ENCODE measurements at places on chromosomes 5 and 9. TPM values are rescaled to one million over a fixed set of nuclear protein-coding genes. Genes with fewer than 3 reads are reported as not detected.

GRCh38 chr9:12884736-12885395, 110.0 kb downstream of the LURAP1L start:
- peak; percentile 57 for DNase-seq

GRCh38 chr9:110769667-110770066, 101.1 kb downstream of the MUSK start:
- no peak for DNase-seq

DNA sequence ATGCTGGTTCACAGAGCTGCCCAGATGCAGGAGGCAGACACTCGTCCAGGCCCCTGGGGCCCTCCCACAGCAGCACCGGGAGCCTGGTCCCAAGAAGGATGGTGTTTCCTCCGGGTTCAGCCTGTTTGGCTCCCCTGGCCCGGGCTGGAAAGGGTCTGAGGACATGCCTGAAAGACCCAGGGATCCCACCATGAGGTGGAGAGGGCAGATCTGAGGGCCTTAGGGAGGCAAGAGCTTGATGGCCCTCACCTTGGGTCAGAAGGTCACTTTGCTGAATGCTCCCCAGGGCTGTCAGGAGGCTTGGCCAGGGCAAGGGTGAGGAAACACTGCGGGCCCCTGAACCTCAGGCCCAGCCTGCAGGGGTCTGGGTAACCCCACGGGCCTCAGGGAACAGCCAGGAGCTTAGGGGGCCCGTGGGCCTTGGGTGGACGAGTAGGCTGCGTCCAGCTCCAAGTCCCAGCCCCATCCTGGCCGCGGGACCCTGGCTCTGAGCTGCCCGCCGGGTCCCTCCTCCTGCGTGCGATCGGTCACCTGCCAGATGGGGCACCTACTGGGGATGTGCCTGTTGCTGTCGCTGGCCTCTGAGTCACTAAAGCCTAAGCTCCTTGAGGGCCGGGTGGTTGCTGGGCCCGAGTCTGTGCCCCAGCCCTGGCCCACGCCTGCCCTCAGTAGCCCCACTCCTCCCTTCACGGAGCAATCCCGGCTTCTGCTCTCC, 106.2 kb downstream of the ZNF354C start:
- peak; percentile 23 for DNase-seq

Gene LIX1
- total RNA-seq: not detected

DNA sequence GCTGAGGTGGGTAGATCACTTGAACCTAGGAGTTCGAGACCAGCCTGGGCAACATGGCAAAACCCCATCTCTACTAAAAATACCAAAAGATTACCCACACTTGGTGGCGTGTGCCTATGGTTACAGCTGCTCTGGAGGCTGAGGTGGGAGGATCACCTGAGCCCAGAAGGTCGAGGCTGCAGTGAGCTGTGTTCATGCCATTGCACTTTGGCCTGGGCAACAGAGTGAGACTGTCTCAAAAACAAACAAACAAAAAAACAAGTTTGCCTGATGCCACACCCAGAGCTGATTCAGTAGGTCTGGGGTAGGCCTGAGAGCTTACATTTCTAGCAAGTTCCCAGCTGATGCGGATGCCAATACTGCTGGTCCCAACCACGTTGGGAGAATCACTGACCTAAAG, 60.5 kb upstream of the HSPA9 start:
- no peak for DNase-seq

Gene SLC1A1
- total RNA-seq: 8.8 TPM
